ENCODE measurements at places on chromosomes 5 and 9. TPM values are rescaled to one million over a fixed set of nuclear protein-coding genes. Genes with fewer than 3 reads are reported as not detected.

SCGB3A2 gene
- not detected for total RNA-seq

PTPDC1 gene
- 6.1 TPM for total RNA-seq

PCDHB9 gene
- 0.18 TPM for total RNA-seq

- no peak for DNase-seq
- peaks cover 26% of the 10 kb centered on the region for H3K27me3 ChIP-seq
- H3K4me1 ChIP-seq: no peaks in the 10 kb centered on the region
- no peak overlapping the region for H3K27ac ChIP-seq
- H3K4me3 ChIP-seq: no peak overlapping the region
- H3K36me3 ChIP-seq: no peaks in the 10 kb centered on the region
These were observed 23.5 kb upstream of the ENHO start for GRCh38 chr9:34546102-34546833.

GRCh38 chr5:117999939-118000549 is 988.3 kb downstream of the DTWD2 start:
- H3K27ac ChIP-seq: no peak overlapping the region
- H3K4me1 ChIP-seq: no peaks in the 10 kb centered on the region
- no peaks in the 10 kb centered on the region for H3K27me3 ChIP-seq
- no peaks in the 10 kb centered on the region for H3K36me3 ChIP-seq

GRCh38 chr5:83530193-83530592 is 58.6 kb downstream of the VCAN start:
- H3K27me3 ChIP-seq: no peaks in the 10 kb centered on the region
- DNase-seq: peak; percentile 44
- H3K4me3 ChIP-seq: no peak overlapping the region
- no peaks in the 10 kb centered on the region for H3K36me3 ChIP-seq
- H3K27ac ChIP-seq: no peak overlapping the region

All from IMR-90 (cell line).